ENCODE measurements at places on chromosomes 5 and 9.

DNA sequence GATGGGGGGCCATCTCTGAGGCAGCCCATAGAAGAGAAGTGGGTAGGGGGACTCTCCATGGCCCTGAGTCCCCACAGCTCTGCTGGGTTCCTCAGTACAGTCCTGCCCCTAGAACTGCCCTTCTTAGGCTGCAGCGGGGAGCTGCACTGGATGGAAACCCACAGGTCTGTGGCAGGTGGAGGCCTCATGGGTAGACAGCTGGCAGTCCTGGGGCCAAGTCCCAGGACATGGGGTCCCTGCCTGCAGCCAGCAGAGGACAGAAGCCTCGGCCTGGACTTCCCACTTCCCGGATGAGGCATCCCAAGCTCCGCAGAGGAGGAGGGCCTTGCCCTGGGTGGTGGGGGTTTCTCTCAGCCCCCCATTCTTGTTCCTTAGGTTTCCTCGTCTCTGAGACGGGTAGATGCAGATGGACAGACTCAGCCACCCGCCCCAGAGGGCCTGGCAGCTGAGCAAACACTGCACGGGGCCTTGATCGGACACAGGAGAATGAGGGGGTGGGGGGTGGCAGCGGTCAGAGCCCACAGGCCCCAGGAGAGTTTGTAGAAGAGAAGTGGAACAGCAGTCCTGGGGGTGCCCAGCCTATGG is 153.8 kb downstream of the C9orf50 start:
- DNase-seq, result no peak

- DNase-seq, result no peak
Observed at GRCh38 chr5:178993955-178994579, 1.1 kb downstream of the GRM6 start.

- DNase-seq, result no peak
Observed at GRCh38 chr9:99002706-99003105, 59.0 kb downstream of the COL15A1 start.

- DNase-seq, result no peak
Observed at GRCh38 chr9:114061830-114062474, 16.1 kb downstream of the AMBP start.

- DNase-seq, result no peak
Observed at GRCh38 chr9:31394015-31394473, 990.4 kb upstream of the ACO1 start.

GRCh38 chr5:147621016-147621415 is 111.1 kb upstream of the DPYSL3 start:
- no peak for DNase-seq

GRCh38 chr5:138784590-138784989 is 31.4 kb downstream of the CTNNA1 start:
- DNase-seq, result no peak

DNA sequence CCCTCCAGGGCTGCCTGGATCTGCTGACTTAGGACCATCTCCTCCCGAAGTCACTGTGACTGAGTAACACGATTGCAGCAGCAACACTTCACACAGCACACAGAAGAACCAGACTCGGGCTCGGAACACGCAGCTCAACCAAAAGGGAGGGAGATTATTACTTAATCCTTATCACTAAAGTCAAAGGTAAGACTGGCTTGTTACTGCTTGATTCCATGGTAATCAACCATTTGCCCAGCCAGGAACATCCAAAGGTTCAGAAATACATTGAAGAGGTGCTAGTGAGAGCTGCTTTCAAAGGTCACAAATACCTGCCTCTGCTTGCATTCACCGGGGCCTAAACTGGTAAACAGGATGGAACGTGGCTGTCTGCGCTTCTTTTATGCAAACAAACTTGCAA is 7.7 kb downstream of the FBP1 start:
- no peak for DNase-seq

DNA sequence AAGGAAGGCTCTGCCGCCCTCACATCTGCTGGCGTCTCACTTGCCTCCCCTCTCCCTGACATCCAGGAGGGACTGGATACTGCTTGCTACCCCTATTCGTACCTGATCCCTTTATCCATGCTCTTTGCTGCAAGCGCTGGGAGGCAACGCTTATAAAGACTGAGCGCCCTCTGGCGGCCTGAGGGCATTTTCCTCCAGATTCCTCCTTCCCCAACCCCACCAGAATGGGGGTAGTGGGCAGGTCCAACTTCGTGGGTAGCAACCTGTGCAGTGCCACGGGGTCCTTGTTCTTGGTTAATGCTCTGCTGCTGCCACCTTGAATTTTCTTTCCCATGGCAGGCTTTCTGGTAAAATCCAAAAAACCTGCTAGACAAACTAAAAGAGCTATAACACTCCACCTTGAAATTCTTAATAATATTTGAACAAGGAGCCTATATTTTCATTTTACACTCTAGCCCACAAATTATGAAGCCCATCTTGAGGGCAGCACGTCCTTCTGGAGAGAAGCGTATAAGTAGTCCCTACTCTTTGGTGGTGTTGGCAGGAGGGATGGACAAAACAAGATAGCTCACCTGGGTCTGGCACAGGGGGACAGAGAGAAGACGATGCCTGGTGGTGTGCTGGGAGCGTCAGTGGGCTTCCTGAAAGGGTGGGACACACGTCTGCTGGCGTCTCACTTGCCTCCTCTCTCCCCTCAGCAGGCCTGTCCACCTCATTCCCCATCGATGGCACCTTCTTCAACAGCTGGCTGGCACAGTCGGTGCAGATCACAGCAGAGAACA is 52.5 kb downstream of the JADE2 start:
- DNase-seq, result peak; percentile 62

GRCh38 chr5:157444224-157444623 is 15.8 kb upstream of the NIPAL4 start:
- DNase-seq, result no peak

DNA sequence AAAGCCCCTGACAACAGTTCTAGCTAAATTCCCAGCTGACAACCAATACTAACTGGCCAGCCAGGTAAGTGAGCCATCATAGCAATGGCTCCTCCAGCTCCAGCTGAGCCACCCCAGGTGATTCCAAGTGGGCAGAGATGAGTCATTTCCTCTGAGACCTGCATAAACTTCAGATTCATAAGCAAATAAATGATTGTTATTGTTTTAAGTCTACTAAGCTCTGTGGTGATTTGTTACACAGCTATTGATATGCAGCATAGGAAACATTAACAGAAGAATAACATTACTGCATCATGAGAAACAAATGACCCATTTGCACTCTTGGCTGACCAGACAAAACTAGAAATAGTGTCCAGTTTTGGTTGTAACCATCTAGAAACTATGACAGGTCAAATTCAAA is 60.3 kb downstream of the TTC39B start:
- no peak for DNase-seq

- DNase-seq, result no peak
Observed at GRCh38 chr5:119336845-119337580, 18.8 kb upstream of the TNFAIP8 start.

GRCh38 chr9:16029046-16029615 is 476.3 kb downstream of the CCDC171 start:
- no peak for DNase-seq

DNA sequence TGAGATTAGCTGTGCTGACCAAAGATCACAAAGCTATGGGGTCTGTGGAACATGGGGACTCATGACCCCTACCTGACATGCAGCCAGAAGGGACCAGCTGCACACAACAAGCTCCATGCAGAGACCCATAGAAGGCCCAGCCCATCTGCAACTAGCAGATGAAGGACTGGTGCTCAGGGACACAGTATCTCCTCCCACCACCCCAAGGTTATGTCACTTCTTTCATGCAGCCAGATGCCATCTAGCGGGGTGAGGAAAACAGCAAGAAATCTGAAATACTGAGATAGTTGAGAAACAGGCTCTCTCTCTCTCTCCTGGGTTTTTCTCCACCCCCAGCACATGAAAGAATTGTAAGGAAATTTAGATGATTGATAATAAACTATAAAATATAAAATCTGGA is 161.3 kb upstream of the DAPK1 start:
- DNase-seq, result no peak

GRCh38 chr5:44446399-44446798 is 57.2 kb upstream of the FGF10 start:
- no peak for DNase-seq

DNA sequence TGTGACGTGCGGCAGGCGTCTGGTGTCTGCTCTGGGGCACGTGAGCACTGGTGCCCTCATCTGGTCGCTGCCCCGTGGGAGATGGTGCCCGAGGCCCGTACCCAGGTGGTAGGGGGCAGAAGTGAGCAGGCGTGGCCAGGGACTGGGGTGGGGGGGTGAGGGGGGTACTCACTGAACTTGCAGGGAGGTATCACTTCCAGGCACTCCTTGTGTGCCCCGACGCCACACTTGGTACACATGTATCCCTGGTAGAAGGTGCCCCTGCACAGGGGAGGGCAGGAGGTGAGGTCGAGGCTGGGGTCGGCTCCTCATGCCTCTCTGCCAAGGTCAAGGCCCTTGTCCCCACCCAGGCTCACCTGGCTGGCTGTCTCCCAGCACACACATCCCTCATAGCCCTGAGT is 45.2 kb upstream of the SARDH start:
- no peak for DNase-seq

GRCh38 chr5:92637247-92637646 is 943.8 kb downstream of the NR2F1-AS1 start:
- DNase-seq, result no peak

GRCh38 chr9:81902626-81903025 is 25.6 kb upstream of the SPATA31D4 start:
- DNase-seq, result no peak

DNA sequence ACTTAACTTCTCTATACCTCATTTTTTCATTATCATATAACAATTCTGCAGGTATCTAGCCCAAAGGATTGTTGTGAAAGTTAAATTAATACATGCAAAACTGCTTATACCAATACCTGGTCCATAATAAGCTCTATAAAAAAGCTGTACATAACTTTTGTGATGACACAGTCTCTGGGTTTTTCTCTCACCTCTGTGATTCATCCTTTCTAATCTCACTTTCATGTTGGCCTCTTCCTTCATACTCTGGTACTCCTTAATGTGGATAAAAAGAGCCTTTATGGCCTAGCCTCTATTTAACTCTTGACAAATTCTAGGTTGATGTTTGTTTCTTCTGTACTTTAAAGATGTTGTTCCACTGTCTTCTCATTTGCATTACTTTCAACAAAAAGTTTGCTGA is 162.9 kb upstream of the ACOT12 start:
- DNase-seq, result no peak

DNA sequence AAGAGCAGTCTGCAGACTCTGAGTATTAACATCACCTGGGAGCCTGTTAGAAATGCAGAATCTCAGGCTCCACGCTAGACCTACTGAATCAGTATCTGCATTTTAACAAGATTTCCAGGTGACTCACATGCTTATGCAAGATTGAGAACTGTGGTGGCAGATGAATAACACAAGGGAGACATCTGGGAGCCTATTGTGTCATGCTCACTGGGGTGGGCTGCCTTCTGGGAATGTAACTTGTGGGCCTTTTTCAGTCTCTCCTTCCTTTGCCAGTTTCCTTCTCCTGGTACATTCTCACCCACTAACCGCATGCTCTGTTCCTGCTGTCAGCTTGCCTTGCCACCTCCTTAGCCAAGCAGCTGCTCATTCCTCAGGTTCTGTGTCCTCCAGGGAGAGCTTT is 176.6 kb upstream of the C9orf72 start:
- DNase-seq, result no peak

DNA sequence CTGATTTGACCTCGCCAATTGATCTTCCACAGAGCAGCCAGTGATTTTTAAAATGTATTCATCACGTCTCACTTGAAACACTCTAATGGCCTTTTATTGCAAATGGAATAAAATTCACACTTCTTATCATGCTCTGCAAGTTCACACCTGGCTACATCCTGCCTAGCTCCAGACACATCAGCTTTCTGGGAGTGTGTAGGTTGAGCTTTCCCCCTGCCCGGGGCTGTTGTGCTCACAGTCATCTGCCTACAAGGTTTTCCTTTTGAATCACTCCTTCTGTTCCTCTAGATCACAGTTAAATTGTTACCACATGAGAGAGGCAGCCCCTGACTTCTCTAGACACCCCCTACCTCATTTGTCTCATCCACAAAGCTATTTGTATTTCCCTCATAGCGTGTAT is 674.5 kb downstream of the PRELID2 start:
- DNase-seq, result no peak

- no peak for DNase-seq
Observed at GRCh38 chr5:132480546-132480892, 10.1 kb downstream of the IRF1 start.

- no peak for DNase-seq
Observed at GRCh38 chr5:158022393-158022792, 163.4 kb upstream of the CLINT1 start.

GRCh38 chr9:107847978-107848964 is 358.7 kb upstream of the KLF4 start:
- no peak for DNase-seq

GRCh38 chr5:37197340-37198050 is 51.7 kb downstream of the CPLANE1 start:
- peak; percentile 62 for DNase-seq

DNA sequence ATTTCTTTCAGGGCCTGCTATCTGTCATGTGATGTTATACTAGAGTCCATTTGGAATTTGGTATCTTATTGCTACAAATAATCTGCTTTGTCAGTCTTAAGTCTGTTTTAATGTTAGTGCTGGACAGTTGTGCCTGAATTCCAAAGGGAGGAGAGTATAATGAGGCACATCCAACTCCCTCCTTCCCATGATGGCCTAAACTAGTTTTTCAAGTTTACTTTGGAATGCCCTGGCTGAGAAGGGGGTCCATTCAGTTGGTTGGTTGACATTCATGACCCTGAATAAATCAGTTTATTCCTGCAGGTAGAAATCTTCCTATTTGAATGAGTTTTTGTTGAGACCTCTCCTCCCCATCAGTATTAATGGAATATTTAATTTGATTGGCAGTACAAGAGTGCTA is 9.4 kb upstream of the LRRTM2 start:
- DNase-seq, result no peak

GRCh38 chr5:115685490-115685889 is 59.7 kb upstream of the TMED7 start:
- DNase-seq, result no peak

DNA sequence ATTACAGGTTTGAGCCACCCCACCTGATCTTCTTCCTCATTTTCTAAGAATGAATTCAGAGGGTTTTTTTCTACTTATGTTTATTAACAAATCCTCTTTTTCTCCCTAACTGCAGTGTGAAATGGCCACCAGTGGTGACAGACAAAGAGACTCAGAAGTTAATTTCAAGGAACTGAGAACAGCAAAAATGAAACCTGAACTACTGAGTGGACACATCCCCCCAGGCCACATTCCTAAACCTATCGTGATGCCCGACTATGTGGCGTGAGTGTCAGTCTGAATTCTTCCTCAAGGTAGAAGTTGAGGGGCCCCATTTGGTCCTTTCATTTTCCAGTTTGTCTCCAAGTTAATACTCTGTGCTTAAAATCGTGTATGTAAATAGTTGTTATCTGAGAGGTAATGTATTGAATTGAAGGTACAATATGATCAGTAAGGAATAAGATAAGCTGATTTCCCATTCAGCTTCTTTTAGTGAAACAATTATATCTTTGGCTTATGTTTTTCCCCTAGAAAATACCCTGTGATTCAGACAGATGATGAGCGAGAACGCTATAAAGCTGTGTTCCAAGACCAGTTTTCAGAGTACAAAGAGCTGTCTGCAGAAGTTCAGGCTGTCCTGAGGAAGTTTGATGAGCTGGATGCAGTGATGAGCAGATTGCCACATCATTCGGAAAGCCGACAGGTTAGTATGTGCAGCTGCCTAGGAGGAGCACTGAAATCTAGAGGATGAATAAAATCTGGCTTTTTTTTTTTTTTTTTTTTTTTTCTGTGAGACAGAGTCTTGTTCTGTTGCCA is 17.7 kb downstream of the MARVELD2 start:
- no peak for DNase-seq

All from CD4-positive, alpha-beta T cell treated with Interleukin-4 for 4 hours (primary cell).